T-cell (primary cell): ENCODE measurements at places on chromosomes 12 and 14.

DNA sequence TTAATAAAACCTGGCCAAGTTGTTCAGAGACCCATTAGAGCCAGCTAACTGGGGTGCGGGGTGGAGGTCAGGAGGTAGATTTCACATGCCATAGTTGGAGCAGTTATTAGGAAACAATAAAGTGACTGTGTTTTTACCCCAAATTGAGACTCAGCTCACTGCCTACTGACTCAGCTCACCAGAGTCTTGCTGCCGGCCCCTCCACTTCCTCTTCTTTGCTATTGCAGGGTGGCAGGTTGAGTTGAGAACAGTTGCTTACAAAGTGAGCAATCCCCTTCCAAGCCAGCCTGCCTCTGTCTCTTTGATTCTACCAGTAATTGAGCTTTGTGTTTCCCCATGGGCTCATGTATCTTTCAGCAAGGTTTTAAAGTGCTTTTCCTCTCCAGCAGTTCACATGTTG is 12.9 kb downstream of the ST8SIA1 start:
- H3K36me3 ChIP-seq = no peaks in the 10 kb centered on the region
- DNase-seq = no peak
- H3K4me3 ChIP-seq = no peak overlapping the region
- H3K27ac ChIP-seq = no peak overlapping the region
- H3K27me3 ChIP-seq = no peaks in the 10 kb centered on the region
- H3K4me1 ChIP-seq = no peaks in the 10 kb centered on the region

DNA sequence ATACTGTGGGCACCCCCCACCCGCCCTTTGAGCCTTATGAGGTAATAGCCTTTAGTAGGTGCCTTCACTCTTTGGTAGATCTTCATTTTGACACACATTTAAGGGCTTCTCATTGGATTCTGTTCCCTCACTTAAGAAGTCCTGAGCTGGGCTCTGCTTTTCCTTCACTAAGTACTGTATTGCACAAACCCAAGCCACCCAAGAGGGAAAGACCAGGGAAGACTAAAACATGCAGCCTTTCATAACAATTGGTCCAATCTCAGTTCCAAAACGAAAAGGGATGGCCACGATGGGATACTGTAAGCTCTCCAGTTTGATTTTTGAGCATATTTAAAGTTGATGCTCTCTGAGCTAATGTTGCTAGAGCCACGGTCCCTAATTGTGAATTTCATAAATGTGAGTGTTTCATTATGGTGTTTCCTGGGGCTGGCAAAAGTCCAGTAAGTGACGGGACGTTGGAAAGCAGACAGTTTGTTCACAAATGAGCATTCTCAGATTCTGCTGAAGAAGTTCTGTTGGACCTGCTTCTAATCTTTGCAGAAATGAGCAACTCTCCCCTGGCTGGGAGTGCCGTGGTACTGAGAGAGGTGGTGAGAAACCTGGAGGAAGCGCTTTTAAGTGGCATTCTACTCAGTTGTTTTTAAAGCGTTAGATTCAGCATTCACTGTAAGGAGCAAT is 9.4 kb downstream of the SSPN start:
- no peak overlapping the region for H3K4me3 ChIP-seq
- no peak overlapping the region for H3K27ac ChIP-seq
- no peaks in the 10 kb centered on the region for H3K4me1 ChIP-seq
- H3K36me3 ChIP-seq = no peaks in the 10 kb centered on the region
- H3K27me3 ChIP-seq = no peaks in the 10 kb centered on the region

DNA sequence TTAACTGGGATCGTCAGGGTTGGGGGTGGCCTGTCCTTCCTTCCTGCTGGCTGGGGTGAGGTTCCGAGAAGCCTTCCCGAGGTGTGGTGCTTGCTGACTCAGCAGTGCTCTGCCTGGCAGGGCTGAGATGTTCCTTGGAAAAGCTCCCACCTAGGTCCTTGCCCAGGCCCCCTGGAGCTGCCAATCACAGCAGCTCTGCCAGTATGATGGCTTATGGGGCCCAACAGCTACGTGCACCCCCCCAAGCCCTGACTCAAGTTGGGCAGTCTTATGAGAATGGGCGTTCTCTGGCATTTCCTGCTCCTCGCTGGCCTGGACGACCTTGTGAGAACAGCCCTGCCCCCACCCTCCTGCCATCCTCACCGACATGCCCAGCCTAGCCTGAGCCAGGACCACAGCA is 292.2 kb upstream of the CRY1 start:
- DNase-seq = no peak
- no peaks in the 10 kb centered on the region for H3K27me3 ChIP-seq
- peaks cover 11% of the 10 kb centered on the region for H3K4me1 ChIP-seq

DNA sequence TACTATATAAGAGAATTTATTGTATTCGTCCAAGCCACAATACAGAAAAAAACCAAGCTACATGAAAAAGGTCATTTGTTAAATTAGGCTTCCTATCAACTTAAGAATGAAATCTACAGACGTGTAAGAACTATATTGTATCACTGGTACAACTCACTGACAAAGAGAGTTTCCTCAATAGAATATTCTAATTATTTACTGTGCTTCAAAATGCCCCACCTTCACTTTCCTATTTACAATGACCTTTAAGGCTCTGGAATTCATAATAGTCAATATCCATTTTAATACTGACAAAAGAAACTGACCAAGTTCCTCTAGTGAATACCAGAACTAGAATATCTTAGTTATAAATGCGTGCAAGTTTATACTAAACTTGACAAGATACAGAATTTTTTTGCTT is 55.9 kb downstream of the C2CD5 start:
- no peak overlapping the region for H3K4me3 ChIP-seq
- no peaks in the 10 kb centered on the region for H3K27me3 ChIP-seq
- H3K36me3 ChIP-seq = no peaks in the 10 kb centered on the region

DNA sequence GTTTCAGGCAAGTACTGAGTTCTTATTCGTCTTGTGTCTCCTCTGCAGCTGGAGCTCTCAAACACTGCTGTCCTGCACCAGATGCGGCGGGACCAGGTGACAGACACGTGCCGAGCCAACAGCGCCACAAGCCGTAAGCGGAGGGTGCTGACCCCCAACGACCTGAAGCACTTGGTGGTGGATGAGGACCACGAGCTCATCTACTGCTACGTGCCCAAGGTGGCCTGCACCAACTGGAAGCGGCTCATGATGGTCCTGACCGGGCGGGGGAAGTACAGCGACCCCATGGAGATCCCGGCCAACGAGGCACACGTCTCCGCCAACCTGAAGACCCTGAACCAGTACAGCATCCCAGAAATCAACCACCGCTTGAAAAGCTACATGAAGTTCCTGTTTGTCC is 201.2 kb downstream of the SLC41A2 start:
- no peaks in the 10 kb centered on the region for H3K4me1 ChIP-seq
- no peak overlapping the region for H3K27ac ChIP-seq
- H3K4me3 ChIP-seq = no peak overlapping the region
- peaks cover 34% of the 10 kb centered on the region for H3K36me3 ChIP-seq
- DNase-seq = no peak
- no peaks in the 10 kb centered on the region for H3K27me3 ChIP-seq

GRCh38 chr14:105090493-105091053 is 25.3 kb upstream of the GPR132 start:
- H3K36me3 ChIP-seq = no peaks in the 10 kb centered on the region
- H3K4me3 ChIP-seq = no peak overlapping the region
- peak; percentile 81 for DNase-seq
- H3K27ac ChIP-seq = no peak overlapping the region
- H3K4me1 ChIP-seq = peaks cover 4% of the 10 kb centered on the region

- H3K4me3 ChIP-seq = no peak overlapping the region
- H3K4me1 ChIP-seq = no peaks in the 10 kb centered on the region
- H3K27me3 ChIP-seq = peaks cover 8% of the 10 kb centered on the region
- no peak for DNase-seq
- H3K36me3 ChIP-seq = no peaks in the 10 kb centered on the region
These were observed 468.8 kb downstream of the BCL11B start for GRCh38 chr14:98803196-98803595.

DNA sequence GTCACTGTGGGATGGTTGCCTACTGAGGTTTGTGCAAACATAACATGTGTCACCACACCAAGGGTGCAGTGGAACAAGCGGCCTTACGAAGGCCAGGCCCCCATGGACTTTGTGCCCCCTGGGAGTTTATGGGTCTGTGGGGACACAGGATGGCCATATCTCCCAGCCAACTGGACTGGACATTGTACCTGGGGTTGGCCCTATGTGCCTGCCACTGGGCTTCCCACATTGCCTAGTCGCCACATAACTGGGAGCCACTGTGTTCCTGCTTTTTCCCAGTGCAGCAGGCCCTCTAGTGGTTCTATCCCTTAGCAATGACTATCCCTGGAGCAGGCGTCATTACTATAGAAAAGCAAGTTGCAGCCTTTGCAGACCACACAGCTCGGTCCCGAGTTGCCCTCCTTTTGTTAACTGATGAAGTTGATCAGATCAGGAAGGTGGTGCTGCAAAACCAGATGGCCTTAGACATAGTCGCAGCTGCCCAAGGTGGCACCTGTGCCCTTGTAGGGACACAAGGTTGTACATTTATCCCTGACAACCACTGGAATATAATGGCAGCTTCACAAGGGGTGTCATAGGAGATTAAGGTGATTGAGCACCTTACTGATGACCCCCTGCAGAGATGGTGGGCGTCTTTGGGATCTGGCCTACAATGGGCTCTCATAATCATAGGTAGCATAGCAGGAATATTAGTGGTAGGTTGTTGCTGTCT is 15.2 kb upstream of the RNASE12 start:
- H3K27ac ChIP-seq = no peak overlapping the region
- DNase-seq = no peak
- peaks cover 13% of the 10 kb centered on the region for H3K4me1 ChIP-seq
- H3K4me3 ChIP-seq = no peak overlapping the region

GRCh38 chr12:85872497-85873091 is 1.5 kb upstream of the NTS start:
- H3K4me1 ChIP-seq = no peaks in the 10 kb centered on the region
- H3K4me3 ChIP-seq = no peak overlapping the region
- H3K27me3 ChIP-seq = no peaks in the 10 kb centered on the region
- H3K36me3 ChIP-seq = no peaks in the 10 kb centered on the region
- H3K27ac ChIP-seq = no peak overlapping the region

- H3K4me3 ChIP-seq = peak overlapping the region; percentile 76
- H3K36me3 ChIP-seq = no peaks in the 10 kb centered on the region
- H3K27me3 ChIP-seq = no peaks in the 10 kb centered on the region
- peak; percentile 57 for DNase-seq
- H3K27ac ChIP-seq = peak overlapping the region; percentile 90
These were observed 1.0 kb downstream of the PCNX1 start for GRCh38 chr14:70907996-70908934.

GRCh38 chr14:33675415-33676130 is 275.3 kb downstream of the EGLN3 start:
- no peak overlapping the region for H3K4me3 ChIP-seq
- H3K27ac ChIP-seq = no peak overlapping the region
- DNase-seq = no peak
- H3K36me3 ChIP-seq = no peaks in the 10 kb centered on the region
- H3K27me3 ChIP-seq = no peaks in the 10 kb centered on the region
- H3K4me1 ChIP-seq = no peaks in the 10 kb centered on the region

- H3K27me3 ChIP-seq = no peaks in the 10 kb centered on the region
- no peak overlapping the region for H3K27ac ChIP-seq
- H3K4me3 ChIP-seq = no peak overlapping the region
- no peaks in the 10 kb centered on the region for H3K36me3 ChIP-seq
These were observed 262.7 kb downstream of the SYT1 start for GRCh38 chr12:79127271-79127751.

- H3K36me3 ChIP-seq = peaks cover 19% of the 10 kb centered on the region
These were observed 77.7 kb downstream of the SETD3 start for GRCh38 chr14:99402950-99403349.
